ENCODE measurements at places on chromosomes 13 and 19.

- DNase-seq: no peak
These were observed 477 bp downstream of the NFILZ start for GRCh38 chr19:8630796-8631424.

- no peak for DNase-seq
These were observed 21.5 kb upstream of the GSX1 start for GRCh38 chr13:27770809-27771208.

DNA sequence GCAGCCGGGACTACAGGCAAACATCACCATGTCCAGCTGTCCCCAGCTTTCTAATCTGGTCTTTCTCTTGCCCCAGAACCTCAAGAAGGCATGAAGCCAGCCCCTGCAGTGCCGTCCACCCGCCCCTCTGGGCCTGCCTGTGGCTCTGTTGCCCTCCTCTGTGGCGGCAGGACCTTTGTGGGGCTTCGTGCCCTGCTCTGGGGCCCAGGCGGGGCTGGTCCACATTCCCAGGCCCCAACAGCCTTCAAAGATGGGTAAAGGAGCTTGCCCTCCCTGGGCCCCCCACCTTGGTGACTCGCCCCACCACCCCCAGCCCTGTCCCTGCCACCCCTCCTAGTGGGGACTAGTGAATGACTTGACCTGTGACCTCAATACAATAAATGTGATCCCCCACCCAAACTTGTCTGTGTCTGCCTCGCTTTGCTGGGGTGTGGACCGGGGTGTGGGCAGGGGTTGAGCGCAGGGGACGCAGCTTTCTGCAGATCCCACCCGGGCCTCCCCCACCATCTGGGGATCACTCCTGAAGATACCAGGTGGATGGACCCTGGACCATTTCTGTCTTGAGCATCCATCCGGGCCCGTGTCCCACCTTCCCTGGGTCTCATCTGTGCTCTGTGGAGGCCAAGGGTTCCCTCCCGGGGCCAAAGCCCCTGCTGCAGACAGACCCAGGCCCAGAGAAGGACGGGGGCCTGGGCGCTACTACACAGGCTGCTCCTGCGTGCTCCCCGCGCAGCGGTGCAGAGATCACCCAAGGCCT is 15.3 kb downstream of the PRKCSH start:
- no peak for DNase-seq

DNA sequence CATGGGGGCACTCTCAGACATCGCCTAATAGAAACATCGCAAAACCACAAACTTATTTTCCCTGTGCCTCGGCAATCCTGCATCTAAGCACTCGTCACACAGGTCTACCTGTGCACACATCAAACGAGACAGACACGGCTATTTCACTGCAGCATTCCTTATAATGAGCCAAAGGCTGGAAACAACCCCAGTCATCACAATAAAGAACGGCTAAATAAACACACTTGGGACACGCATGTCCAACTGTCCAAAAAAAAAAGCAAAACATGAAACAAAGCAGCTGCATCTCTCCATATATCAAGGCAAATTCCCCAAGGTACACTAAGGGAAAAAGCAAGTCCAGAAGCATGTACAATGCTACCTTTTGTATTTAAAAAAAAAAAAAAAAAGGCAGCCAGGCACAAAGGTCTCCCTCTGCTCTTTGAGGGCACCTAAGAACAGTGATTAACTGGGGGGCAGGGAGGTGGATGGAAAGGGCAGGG is 27.2 kb upstream of the CCNP start:
- no peak for DNase-seq

- DNase-seq: no peak
These were observed 74.7 kb downstream of the KL start for GRCh38 chr13:33090755-33091414.

- no peak for DNase-seq
These were observed 11.6 kb downstream of the MIR17HG start for GRCh38 chr13:91359111-91359510.

GRCh38 chr19:41545547-41545946 is 30.4 kb upstream of the CEACAM21 start:
- DNase-seq: no peak
